ENCODE measurements at places on chromosomes 16 and 17.
A peak's percentile ranks its signal among the peaks of the same experiment; 100 is the strongest.

DNA sequence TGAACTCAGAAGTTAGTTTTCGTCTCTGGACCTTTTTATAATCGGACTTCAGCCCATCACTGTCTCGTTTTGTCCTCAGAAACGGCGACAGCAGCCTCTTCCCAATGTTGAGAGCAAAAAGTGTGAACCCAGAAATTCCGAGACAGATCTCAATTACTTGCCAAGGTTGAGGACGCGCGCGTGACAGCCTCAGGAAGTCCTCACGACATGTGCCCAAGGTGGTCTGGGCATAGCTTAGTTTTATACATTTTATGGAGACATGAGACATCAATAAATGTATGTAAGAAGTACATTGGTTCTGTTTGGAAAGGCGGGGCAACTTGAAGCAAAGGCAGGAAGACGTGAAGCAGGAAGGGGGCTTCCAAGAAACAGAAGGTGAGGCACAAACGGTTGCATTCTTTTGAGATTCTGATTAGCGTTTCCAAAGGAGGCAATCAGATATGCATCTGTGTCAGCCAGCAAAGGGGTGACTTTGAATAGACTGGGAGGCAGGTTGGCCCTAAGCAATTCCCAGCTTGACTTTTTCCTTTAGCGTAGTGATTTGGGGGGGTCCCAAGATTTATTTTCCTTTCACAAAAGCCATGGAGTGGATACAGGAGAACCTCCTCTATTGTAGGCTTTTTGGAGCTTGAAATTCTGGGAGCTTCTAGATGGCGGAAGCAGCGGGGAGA is 583 bp upstream of the ZNF747 start:
- peak; percentile 44 for DNase-seq

DNA sequence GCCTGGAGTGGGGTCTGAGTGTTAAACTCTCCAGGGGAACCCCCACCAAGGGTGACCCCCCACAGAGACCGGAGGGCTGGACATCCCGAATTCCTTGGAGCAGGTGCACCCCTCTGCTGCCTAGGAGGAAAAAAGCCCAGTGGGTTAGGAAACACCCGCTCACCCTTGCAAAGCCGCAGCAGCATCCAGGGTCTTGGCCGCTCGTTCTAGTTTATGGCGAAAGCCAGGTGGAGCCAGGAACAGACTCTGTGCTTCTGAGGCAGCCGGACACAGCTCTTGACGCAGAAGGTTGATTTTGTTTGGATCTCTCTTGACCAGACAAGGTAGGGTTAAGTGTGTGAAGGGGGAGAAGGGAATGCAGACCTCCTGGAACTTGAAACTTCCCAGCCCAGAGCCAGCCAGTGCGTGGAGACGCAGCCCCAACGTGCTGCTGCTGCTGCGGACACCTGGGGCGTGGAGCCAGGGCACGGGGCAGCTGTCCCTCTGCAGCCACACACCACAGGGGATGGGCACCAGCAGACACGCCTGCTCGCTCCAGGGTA is 154.5 kb downstream of the LAT start:
- no peak for DNase-seq

GRCh38 chr16:28155293-28155692 is 56.5 kb downstream of the XPO6 start:
- DNase-seq, result no peak

DNA sequence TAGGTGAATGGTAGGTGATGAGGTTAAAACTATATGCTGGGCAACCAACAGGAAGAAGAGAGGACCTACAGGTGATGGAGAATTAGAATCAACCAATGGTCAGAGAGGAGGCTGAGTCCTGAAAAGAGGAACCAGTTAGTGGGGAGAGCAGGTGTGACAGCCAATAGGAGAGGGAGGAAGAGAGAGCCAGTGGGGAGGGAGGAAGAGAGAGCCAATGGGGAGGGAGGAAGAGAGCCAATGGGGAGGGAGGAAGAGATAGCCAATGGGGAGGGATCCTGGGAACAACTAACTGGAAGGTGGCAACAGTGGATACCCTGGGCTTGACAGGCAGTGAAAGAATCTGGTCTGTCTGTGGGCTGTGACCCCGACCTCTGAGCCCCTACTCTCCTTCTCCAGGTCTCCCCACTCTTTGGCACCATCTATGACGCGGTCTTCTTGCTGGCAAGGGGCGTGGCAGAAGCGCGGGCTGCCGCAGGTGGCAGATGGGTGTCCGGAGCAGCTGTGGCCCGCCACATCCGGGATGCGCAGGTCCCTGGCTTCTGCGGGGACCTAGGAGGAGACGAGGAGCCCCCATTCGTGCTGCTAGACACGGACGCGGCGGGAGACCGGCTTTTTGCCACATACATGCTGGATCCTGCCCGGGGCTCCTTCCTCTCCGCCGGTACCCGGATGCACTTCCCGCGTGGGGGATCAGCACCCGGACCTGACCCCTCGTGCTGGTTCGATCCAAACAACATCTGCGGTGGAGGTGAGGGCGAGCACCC is 3.7 kb downstream of the GUCY2D start:
- no peak for DNase-seq

GRCh38 chr16:54411544-54411943 is 125.0 kb upstream of the IRX3 start:
- no peak for DNase-seq

DNA sequence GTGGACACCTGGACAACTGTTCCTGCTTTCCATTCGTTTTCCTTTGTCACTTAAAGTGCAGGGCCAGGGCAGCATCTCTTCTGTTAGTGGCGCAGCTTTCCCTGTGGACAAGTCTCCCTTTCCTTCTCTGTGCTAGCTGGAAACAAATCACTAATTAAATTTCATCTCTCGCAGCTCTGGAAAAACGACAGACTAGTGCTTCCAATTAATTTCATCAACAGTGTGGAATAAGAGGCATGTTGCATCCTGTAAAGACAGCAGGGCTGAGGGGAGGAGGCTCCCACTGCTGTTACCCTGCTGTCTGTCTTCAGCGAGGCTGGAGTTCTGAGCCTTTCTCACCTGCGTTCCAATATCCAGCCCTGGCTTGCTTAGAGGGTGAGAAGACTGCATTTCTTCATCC is 352.1 kb upstream of the HSBP1 start:
- DNase-seq, result no peak

DNA sequence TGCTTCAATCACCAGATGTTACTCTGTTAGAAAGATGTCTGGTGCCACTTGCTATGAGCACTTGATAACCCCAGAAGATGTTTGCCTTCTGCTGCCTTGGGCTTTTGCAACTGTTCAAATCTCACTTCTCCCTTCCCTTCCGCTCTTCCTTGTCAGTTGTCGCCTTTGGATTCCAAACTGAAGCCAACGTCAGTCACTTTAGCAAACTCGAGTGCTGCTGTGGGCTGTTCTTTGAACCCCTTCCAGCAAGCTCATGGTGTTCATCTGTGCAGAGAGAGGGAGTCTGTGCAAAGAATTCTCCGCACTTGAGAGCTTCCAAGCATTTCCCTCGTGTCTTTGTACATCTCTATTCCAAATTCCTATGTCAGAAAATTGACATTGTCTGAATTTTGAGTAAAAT is 879.4 kb downstream of the CDH11 start:
- DNase-seq, result no peak

DNA sequence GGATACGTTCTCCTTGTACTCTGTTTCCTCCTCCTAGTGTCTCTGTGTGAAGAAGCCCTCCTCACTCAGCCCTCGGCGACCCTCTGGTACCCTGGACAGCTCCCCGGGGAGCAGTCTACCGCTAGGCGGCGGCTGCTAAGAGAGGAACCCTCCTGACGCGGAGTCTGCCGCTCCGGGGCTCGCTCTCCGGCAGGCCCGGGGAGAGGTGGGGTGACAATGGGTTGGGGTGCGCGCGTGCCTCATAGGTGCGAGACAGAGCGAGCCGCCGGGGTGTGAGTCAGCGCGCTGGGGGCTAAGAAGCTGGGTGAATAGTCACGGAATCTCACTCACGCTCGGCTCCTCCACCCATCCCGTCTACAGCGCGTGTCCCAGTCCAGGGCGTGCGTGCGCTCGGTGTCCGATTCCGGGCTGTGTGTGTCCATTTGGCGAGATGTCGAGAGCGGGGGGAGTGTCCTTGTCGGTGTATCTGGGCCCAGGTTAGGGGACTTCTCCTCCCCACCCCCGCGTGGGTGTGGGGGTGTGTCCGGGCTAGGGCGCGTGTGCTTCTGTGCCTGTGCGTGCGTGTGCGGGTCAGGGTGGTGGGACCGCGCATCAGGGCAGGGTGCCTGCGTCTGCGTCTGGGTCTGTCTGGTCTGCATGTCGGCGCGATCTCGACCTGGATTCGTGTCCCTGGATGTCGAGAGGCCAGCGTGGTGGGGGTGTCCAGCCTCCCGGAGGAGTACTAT is 577 bp upstream of the HS3ST2 start:
- peak; percentile 9 for DNase-seq

GRCh38 chr17:77208217-77208808 is 67.5 kb downstream of the SEC14L1 start:
- DNase-seq, result no peak

GRCh38 chr17:30832438-30833124 is 815 bp downstream of the ATAD5 start:
- no peak for DNase-seq

GRCh38 chr17:41054025-41054424 is 1.0 kb downstream of the KRTAP2-2 start:
- no peak for DNase-seq

GRCh38 chr16:4272114-4272956 is 488 bp downstream of the TFAP4 start:
- no peak for DNase-seq

DNA sequence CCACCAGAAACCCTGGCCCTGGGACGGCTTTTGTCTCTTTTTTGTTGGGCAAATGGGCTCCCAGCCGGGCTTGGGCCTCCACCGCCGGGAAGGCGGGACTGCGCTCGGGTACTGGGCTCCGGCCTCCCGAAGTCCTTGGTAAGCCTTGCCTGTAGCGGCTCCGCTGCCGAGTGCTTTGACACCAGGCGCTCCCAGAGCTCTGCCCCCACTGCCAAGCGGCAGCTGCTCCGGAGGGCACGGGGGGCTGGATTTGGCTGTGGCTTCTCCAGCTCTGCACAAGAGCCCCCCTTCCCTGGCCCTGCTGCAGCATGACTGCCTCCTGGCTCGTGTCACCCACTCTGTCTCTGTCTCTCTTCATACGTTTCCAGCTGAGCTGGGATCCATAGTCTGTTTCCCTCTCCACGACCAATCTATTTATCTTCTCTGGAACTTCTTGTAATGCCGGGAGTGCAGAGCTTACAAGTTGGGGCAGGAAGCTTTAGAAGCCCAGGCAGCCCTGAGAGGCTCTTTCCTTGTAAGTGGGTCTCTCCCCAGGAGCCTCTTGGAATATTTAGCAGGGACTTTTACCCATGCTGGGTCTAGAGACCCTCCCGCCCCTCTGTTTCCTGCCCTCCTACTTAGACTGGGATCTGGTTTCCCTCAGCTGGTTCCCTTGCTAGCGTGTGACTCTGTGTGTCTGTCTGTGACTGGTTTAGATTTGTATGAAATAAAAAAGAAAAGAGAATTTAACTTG is 246.9 kb upstream of the GSE1 start:
- DNase-seq, result no peak

GRCh38 chr16:24537474-24538337 is 1.7 kb upstream of the RBBP6 start:
- no peak for DNase-seq

GRCh38 chr16:58730724-58731370 is 3.3 kb downstream of the GOT2 start:
- no peak for DNase-seq

DNA sequence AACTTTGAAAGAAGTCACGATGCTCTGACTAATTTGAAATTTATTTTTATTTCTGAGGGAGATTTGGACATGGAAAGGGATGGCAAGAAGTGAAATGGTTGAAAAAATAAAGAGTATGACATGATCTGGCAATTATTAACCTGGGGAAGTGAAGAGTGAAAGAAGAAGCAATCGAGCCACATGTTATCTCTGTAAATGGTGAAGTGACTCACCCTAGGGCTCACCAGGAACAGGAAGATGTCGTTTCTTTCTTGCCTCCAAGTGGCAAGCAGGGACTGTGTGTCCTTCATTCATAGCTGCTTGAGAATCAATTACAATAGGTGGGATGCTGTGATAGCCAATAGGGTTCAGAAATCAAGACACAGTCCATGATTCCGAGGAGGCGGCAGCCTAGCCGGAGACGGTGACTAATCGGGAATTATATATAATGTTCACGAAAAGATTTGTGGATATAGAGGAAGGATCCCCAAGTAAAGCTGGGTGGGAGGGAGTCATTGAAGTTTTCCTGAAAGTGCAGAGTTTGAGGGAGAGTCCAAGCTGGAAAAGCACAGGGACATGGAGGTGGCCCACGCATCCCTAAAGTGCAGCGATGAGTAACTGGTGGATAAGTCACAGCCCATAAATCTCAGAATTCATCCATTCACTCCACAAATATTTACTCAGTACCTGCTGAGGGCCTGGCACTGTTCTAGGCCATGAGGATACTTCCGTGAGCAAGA is 18.2 kb upstream of the KRT20 start:
- DNase-seq, result no peak

DNA sequence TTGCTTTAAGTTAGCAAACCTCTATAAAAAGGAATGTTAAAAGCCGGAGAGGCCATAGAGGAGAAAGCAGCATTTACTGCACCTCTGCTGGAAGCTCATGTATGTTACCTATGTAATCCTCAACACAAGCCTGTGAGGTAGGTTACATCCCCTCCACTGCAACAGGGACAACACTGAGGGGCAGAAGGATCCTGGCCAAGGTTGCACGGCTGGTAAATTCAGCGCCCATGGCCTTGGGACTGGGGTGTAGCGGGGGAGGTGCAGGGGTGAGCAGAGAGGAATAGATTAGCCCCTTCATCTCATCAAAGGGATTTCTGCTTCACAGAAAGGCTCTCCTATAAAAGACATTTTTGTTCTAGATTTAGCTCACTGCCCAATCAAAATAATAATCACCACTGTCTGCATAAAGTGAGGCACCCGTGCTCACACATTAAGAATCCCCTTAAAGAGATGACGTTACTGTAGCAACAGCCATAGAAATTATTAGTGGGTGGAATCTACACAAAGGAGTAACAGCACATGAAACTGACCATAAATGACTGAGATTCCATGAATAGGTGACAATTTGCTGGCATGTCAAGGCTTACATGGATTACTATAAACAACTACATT is 3.3 kb downstream of the ZCCHC14 start:
- DNase-seq, result no peak

DNA sequence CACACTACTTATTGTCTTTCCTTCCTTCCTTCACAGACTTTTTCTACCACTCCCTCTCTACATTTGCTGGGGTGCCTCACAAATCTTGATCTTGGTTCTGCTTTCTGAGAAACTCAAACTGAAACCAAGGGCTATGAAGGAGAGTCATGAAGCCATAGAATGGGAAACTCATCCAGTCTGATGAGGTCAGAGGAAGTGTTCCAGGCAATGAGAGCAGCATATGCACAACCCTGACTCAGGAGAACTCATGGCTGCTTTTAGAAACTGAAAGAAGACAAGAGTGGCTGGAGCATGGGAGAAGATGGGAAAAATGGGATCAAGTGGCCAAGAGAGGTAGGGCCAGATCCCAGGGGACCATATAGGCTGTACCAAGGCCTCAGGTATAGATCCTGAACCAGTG is 130.0 kb upstream of the TOX3 start:
- DNase-seq, result no peak
